Stimulated activated CD8-positive, alpha-beta memory T cell treated with anti-CD3 and anti-CD28 coated beads, Interleukin-4, amount 100 ng/mL, for 1 hour (primary cell): ENCODE measurements at places on chromosomes 16 and 17.
A peak's percentile ranks its signal among the peaks of the same experiment; 100 is the strongest.

DNA sequence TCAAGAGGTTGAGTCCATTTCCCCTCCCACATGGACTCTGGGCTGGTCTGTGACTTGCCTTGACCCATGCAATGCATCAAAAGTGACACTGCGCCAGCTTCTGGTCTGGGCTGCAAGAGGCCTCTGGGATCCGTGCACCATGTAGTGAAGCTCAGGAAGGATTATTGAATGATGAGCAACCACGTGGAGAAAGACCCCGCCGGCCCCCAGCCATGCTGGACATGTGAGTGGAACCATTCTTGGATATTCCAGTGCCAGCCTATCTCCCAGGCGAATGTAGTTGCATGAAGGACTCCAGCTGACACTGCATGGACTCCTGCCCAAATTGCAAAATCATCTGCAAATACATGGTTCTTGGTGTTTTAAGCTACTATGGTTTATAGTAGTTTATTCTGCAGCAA is 7.6 kb upstream of the ALOX15B start:
- DNase-seq: no peak

GRCh38 chr16:54923988-54924387 is 6.7 kb upstream of the IRX5 start:
- DNase-seq: no peak

DNA sequence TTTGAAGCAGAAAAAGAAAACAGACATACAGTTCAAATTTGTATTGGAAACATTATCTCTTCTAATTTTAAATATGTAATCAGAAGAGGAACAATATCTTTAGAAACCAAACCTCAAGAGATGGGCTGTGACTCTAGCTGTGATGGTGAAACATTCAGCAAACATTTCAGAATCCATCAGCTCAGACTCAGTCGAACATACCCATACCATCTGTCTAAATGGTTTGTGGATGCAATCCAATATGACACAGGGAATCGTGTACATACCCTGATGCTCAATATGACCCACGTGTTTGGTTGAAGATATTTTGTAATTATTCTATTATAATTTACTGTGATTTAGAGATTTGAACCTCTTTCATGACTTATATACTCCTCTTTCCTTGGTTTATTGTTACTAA is 665.2 kb upstream of the CDH8 start:
- DNase-seq: no peak

GRCh38 chr17:78527345-78527744 is 49.9 kb downstream of the DNAH17 start:
- no peak for DNase-seq

DNA sequence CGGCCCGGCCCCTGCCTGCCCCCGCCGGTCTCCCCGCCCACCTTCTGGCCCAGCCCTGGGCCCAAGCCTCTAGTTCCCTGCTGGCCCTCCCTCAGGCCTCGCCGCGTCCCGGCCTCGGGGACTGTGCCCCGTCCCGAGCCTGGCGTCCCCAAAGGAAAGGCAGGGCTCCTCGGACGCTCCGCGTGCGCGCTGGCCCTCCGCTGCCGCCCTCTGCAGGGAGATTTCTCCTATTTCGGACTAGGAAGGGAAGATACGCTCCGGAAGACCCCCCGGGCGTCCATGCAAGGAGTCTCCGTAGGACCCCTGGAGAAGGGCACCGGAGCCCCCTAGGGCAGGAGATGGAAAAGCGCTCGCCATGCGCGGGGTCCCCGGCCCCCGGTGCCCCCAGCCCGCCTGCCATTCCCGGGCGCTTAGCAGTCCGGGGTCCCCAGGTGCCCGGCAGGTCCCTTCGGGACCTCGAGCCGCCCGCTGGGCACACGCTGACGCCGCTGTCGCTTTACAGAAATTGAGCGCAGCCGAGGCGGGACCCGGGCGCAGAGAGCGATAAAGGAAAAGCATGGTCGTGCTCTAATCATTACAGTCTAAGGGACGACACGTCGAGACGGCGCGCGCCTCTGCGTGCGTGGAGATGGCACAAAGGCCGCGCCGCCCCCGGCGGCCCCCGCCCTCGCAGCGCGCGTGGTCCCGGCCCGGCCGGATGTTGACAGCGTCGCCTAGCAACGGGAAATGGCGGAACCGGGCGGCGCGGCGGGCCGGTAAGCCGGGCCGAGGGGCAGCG is at the start of gene CCDC40:
TSS of gene CCDC40 (plus strand) at position 706 of the 778 bp plus-strand sequence. CDS start at position 727, 21 bp downstream.
- peak; percentile 59 for DNase-seq

GRCh38 chr16:61500851-61501250 is 535.4 kb downstream of the CDH8 start:
- no peak for DNase-seq

- DNase-seq: no peak
Measured at GRCh38 chr16:1330260-1330914, 3.1 kb upstream of the BAIAP3 start.

DNA sequence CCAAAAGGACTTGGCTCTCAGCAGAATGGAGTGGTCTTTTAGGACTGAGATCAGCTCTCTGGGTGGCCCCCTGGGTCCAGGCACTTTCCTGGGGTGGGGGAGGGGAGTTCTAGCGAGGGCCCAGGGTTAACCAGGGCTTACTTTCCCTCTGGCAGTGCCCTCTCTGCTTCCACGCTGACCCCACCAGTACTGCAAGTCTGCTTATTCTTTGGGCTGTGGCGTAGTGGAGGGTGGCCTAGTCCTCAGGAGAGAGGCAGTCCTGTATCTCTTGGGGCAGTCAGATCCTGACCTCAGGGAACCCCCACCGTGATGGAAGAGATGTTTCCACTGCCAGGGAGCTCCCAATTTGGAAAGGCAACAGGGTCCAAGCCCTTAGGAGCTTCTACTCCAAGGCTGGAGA is 79.4 kb downstream of the CCDC182 start:
- DNase-seq: no peak

DNA sequence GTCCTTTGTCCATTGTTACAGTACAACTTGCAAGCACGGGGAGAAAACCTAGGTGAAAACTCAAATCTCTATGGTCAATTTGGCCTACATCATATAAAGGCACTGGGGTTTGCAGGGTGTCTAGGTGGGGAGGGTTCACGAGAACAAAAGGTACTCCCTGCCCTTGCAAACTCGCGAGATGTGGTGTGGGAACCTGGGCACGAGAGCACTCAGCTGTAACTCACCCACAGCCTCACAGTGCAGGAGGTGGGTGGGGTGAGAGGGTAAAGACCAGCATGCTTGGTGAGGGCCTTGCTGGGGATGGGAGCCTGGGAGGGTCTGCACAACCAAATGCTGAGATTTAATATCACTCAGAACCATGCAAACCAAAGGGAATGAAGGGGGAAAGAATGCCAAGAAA is 18.4 kb upstream of the ZNF594 start:
- DNase-seq: no peak

DNA sequence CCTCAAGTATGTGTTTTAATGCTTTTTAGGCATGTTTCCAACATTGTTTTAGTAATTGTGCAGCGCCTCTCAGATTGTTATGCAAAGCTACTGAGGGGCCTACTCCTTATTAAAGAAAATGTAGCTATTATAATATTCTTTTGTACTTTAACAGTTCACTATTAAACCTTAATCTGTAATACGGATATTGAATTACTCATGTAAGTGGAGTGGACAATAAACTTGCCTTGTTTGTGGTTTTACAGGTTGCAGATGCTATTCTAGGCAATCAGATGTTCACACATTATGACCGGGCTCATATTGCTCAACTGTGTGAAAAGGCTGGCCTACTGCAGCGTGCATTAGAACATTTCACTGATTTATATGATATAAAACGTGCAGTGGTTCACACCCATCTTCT is 41.0 kb downstream of the PTRH2 start:
- DNase-seq: no peak

DNA sequence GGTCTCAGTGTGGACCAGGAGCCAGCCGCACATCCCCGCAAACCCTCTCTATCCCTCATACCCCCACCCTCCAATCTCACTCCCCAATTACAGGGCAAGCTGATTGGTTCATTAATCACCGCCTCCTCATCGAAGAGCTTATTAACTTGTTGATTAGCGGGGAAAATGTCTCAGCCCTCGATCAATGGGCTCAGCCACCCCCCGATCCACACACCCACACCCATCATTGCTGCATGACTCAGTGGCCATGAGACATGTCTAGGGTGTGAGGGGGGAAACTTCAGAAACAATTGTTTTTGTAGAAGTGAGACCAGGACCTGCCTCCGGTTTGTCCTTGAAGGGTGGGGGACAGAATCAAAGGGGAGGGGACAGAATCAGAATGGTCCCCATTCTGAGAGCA is 2.5 kb upstream of the PYY start:
- DNase-seq: no peak
